ENCODE measurements at places on chromosomes 3 and 15.

DNA sequence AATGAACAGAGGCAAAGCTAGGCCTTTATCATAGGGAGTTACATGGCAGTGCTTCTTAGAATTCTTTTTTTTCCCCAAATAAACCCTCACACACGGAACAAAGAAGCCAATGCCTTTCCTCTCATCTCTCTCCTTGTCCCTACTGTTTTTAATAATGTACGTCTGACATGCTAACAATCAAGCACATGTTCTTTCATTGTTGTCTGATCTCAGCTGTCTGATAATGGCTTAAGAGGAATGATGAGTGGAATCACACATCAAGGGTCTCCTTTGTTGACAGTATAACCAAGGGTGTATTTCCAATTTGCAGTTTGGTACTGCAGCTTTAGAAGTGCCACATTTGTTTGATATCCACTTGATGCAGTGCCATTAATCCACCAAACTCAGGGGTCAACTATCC lies 34.8 kb upstream of the EPHA3 start:
- DNase-seq: no peak

GRCh38 chr15:82021992-82022391 lies 23.8 kb downstream of the MEX3B start:
- DNase-seq: no peak

GRCh38 chr3:159721324-159721723 lies 267.3 kb upstream of the IL12A start:
- no peak for DNase-seq

DNA sequence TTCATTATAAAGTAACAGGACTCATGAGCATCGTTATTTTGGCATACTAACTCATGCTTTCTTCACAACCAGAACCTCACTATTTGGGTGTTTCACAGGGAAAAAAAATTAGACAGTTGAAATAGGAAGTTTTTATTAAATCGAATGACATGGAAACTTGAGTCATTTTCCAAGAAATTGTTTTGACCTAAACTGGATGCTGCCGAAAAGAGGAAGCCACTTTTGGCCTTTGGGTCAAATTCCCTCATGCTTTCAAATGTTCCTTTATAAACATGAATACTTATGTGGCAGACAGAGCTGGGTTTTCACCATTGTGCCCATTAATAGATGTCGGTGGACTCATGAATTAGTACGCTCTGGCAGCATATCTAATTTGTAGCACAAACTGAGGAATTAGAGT lies 224.9 kb downstream of the MCTP2 start:
- no peak for DNase-seq

GRCh38 chr3:143066033-143066432 lies 53.5 kb upstream of the CHST2 start:
- no peak for DNase-seq

DNA sequence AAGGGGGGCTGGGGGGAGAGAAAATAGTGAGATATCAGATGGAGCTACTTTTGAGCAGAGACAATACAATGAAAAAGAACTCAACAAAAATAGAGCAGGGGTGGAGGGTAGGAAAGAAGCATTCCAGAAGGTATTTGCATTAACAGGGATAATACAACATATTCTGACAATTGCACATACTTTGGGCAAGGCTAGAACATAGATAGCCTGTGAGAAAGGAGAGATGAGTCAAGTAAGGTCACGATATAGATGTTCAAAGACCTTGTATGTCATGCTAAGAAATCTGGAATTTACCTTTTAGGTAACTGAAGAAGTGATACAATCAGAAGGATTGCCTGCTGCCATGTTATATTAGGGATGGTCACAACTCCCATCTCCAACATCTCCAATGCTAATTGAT lies 155.2 kb downstream of the GSK3B start:
- DNase-seq: no peak

DNA sequence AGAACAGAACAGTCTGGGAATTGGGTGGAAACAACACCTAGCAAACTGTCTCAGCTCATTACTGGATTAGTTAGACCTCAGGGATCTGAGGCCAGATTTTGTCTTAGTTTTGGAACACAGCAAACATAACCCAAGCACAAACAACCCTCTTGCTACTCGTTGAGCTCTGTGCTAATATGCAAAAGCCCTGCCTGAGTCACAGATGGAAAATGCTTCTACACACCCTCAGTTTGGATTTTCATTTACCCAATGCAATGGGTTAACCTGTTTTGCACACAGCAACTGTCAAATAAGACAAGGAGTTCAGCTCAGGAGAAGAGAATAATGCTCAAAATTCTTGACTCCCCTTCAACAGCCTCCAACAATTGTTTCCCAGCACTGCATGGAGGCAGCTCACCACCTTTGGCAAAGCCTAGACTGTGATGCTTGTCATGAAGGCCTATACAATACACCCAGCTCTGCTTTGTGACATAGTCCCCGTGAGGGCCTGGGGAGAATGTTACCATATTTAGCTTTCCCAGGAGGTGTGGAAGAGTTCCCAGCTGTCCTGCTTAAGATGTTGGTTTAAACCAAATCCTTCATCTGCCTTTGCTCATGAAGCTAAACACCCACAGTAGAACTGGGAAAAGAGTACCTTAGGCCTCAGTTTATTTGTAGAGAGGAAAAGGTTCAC lies 68.9 kb upstream of the MNS1 start:
- no peak for DNase-seq

- no peak for DNase-seq
These were observed 2.0 kb downstream of the SMC4 start for GRCh38 chr3:160401291-160402095.

- DNase-seq: no peak
These were observed 2.1 kb upstream of the OXSR1 start for GRCh38 chr3:38163117-38163840.

- no peak for DNase-seq
These were observed 45.8 kb upstream of the FBXL22 start for GRCh38 chr15:63551400-63551799.

DNA sequence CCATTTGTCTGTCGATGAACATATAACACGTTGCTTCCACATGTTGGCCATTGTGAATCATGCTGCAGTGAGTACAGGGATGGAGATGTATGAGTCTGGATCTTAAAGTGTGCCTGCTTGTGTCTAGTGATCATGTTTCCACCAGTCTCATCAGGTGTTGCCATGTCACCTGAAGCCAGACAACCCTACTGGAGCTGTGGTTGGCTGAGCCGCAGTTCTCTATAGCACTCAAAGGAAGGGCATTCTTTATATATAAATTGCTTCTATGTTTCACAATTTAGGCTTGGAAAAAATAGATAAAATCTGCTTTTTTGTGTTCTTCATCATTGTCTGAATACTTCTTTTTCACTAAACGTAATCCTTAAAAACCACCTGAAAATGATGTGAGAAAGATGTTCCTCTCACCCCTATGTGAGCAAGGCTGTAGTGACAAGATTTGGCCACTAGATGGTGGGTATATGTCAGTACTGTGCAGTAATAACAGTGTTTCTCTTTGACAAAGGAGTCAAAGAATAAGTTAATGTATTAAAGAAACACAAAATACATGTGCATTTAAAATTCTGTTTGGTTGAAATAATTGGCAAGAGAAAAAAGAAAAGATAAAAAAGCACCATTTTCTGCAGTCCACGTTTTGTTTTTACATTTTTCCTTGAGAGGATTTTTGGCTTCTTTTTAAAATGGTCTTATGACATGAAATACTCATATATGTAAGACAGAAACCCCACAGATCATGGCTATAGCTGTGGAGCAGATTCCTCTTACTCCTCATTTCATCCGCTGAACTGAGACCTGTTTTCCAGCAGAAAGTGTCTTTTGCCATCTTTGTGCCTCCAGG lies 394.5 kb upstream of the DPPA4 start:
- no peak for DNase-seq

GRCh38 chr3:11464356-11464755 lies 179.4 kb downstream of the VGLL4 start:
- no peak for DNase-seq

- no peak for DNase-seq
These were observed 77.9 kb upstream of the NTRK3 start for GRCh38 chr15:88334436-88334835.

GRCh38 chr3:57068437-57069089 lies 8.1 kb downstream of the SPATA12 start:
- DNase-seq: peak; percentile 57

DNA sequence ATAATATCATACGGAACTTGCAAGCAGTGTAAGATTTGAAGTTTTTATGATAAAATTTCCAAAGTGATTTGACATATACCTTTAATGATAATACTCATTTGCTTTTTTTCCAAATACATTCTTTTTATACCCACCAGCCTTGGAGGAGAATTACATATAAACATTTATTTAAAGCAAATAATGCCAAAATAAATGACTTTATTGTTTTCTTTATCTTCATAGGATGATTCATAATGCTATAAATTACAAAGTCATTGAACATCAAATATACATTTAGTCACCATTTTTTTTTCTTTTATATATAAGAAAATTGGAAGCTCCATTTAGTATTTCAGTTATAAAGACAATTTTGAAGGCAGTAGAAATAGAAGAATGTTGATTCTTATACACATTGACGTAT lies 450.9 kb downstream of the NAALADL2 start:
- DNase-seq: no peak

Measured in GOT3 (cell line).